Activated naive CD4-positive, alpha-beta T cell treated with anti-CD3 and anti-CD28 coated beads, Interleukin-2, amount 10 ng/mL, durations not matched to agents 7 days and 5 days (primary cell): ENCODE measurements at places on chromosomes 6 and 20.

GRCh38 chr6:91697010-91697695, 1110.3 kb upstream of the MAP3K7 start:
- no peak for DNase-seq

DNA sequence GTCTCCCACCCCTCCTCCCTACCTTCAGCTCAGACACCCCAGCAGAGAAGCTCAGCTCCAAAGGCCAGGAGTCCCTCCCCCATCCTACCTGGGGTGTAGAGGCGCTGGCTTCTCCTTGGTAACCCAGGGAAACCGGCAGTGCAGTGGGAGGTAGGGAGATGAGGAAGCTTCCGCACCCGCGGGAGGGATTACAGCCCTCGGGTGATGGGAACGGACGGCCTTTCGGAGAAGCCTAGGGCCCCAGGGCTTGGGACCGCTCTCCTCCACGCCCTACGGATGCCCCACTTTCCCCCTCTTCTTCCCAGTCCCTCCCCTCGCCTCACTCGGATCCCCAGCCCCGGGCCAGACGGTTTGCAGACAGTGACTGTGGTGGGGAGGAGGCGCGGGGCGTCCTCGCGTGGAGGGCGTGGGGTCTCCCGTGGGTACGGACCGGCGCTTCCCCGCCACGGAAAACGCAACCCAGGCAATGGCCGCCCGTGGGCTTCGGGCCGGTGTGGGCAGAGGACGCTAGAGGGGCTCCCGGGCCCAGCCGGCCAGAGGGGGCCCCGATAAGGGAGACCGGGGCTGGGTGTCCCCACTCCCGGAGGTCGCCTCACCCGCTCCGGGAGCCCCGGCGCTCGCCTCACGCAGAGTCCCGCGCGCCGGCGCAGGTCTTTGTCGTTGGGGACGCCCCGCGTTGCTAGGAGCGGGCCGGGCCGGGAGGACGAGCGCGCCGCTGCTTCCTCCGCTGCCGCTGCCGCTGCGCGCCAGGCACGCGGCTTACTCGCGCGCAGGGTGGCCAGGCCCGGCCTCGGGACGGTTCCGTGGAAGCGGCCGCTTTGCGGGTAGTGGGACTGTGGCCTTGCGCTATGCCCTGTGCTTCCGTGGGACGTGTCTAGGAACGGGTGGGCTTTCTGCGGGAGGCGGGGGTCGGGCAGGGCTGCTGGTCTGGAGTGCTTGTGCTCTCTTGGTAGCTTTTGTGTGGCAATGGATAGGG, 15.8 kb downstream of the AARS2 start:
- peak; percentile 68 for DNase-seq

DNA sequence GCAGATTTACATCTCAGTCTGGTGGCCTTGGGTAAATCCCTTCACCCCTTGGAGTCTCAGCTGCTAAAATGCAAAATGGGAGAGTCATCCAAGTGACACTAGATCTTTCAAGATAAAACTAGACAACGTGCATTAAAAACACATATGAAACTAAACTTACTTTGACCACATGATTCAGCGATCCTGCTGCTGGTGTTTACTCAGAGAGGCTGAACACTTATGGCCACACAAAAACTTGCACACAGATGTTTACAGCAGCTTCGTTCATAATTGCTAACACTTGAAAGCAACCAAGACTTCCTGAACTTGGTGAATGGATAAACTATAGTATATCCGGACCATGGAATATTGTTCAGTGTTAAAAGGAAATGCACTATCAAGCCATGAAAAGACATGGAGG, 55.3 kb upstream of the GPR6 start:
- DNase-seq: no peak

DNA sequence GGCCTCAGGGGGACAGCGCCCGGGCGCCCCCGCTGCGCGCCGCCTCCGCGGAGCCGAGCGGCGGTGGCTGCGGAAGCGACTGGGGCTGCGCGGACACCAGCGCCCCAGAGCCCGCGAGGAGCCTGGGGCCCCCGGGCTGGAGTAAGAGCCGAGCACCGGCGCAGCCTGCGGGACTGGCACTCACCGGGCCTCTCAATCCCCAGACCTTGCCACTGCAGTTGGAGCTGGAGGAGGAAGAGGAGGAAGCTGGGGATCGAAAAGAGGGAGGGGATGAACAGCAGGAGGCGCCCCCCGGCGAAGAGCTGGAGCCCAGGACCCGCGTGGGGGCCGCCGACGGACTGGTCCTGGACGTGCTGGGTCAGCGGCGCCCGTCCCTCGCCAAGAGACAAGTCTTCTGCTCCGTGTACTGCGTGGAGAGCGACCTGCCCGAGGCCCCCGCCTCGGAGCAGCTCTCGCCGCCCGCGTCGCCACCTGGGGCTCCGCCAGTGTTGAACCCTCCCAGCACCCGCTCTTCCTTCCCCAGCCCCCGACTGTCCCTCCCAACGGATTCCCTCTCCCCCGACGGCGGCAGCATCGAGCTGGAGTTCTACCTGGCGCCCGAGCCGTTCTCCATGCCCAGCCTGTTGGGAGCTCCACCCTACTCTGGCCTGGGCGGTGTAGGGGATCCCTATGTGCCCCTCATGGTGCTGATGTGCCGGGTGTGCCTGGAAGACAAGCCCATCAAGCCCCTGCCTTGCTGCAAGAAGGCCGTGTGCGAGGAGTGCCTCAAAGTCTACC, 590 bp downstream of the RNF217 start:
- DNase-seq: peak; percentile 26

DNA sequence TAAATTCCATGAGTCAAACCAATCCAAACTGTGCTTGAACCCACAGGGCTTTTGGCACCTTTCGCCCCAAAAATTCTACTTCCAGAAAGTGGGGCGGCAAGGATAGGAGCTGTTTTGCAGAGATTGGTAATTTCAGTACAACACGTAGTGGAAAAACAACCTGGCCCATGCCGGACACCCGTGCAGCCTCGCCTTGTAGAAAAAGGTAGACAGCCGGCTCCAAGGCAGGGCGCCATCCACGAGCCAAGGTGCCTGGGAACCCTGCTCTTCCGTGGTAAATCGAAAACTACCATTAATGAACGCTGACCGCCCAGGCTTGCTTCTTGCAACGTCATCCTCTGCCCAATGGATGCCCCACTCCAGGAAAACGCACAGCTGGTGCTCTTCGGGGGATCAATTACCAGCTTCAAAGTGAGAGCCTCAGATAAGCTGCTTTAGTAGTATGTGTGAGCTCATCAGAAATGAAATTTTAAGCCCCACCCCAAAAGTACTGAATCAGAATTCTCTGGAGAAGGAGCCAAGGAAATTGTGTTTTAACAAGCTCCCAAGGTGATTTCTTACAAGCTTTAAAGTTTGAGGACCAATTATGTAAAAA, 1.8 kb downstream of the OOEP start:
- DNase-seq: no peak

DNA sequence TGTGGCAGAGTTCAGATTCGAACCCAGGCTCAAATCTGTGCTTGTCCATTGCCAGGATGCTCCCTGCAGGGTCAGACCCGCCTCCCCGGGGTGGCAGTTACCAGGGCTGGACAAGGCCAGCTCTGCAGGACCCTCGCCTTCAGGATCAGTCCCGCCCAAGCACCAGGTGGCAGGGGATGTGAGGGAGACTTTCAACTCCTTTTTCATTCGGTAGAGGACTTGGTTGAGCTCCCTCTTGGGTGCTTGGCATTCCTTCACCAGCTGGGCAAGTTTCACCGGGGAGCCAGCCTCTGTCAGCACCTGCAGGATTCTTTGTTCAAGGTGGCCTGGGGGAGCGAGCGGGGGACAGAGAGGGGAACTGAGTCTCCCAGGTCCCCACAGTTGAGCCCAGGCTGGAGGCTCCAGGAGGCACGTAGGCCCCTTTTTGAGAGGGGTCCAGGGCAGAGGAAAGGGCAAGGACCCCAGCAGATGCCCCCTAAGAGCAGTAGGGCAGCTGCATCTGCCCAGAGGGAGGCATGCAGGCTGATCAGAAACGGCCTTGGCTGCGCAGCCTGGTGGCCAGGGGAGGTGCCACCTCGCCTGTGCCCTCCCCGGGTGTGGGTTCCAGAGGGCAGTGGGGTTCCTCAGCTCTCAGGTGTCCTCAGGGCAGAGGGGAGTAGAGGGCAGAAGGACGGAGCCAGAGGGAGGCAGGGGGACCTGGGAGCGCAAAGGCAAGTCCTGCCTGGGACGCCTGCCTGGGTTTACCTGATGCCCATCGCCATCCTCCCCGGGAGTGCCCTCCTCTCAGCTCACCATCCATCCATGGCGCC, 3.9 kb downstream of the ZBP1 start:
- DNase-seq: no peak

DNA sequence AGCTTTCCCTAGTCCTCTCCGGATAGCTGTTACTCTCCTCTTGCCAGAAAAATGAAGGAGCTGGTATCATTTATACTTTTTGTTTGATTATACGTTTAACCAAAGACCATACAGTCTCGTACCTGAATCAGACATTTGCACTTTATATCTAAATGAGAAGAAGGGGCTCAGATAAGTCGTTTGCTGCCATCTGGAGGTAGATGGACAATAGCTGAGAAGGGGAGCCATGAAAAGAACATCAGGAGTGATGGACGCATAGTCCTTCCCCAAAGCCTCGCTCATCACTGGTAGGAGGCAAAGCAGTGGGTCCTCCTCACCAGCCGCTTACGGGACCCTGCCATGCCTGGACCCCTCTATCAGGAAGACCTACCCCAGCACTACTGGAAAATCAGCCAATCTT, 45.4 kb downstream of the RPF2 start:
- no peak for DNase-seq

GRCh38 chr6:80769106-80769505, 662.6 kb downstream of the BCKDHB start:
- no peak for DNase-seq

DNA sequence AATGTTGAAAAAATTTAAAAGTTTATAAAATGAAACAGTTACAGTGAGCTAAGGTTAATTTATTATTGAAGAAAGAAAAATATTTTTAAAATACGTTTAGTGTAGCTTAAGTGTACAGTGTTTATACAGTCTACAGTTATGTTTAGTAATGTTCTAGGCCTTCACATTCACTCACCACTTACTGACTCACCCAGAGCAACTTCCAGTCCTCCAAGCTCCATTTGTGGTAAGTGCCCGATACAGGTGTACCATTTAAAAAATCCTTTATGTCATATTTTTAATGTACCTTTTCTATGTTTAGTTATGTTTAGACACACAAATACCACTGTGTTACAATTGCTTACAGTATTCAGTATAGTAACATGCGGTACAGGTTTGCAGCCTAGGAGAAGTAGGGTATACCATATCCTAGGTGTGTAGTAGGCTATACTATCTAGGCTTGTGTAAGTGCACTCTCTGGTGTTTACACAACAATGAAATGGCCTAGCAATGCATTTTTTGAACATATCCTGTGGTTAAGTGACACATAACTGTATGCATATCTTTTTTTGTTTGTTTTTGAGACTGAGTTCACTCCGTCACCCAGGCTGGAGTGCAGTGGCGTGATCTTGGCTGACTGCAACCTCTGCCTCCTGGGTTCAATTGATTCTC, 26.3 kb downstream of the FLRT3 start:
- DNase-seq: no peak

GRCh38 chr6:30066082-30066481, 916 bp upstream of the PPP1R11 start:
- no peak for DNase-seq

DNA sequence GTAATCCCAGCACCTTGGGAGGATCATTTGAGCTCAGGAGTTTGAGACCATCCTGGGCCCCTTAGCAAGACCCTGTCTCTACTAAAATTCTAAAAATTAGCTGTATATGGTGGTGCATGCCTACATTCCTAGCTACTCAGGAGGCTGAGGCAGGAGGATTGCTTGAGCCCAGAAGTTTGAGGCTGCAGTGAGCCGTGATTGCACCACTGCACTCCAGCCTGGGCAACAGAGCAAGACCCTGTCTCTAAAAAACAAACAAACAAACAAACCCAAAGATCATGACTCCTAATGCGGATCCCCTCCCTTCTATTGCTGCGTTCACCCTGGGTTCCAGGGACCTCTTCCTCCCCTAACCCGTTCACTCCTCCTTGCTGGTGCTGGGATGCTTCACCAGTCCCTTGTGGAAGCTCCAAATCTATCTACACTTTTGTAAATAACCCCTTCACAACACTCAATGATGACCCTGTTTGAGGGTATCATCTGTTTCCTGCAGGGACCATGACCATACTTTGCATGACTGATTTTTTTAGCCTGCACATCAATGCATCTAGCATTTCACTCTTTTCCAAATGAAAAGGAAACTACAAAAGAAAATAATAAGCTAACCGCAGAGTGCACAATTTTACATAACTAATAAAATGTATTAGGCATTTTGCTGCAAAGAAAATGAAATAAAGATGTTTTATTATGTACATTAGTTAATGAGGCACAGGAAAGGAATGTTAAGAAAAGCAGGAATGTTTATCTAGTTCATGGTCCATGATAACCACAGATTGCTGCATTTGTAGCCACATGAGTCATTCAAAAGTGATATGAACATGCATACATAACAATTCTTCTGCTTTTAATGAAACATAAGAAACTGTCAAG, 30.5 kb upstream of the IPCEF1 start:
- no peak for DNase-seq

DNA sequence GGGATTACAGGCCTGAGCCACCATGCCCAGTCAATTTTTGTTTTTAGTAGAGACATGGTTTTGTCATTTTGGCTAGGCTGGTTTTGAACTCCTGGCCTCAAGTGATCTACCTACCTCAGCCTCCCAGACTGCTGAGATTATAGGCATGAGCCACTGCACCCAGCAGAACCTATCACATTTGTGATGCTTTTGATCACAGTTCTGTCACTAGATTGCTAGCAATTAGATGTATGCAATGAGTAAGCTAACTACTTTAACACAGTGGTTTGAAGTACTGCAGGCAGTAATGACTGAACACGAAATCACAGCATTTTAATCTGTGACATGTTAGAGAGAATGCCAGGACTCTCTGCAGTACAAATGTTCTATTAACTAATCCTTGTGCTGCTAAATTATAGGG, 19.6 kb upstream of the SAMHD1 start:
- no peak for DNase-seq

DNA sequence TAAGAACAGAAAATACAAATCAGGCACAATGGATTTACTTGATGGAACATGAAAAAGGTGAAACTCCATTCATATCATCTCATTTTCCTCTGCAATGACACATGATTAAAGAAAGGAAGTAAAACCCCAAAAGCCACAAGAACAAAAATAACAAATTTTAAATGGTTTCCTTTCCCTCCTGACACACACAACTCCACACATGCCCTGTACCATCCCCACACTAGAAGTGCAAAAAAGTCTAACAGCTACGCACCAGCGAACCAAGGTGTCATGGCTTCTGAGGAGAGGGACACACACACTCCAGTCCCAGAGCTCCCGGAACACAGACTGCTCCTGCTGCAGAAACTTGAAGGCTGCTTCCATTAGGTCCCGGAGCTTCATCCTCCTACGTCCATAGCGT, 25.3 kb downstream of the MDN1 start:
- peak; percentile 54 for DNase-seq

DNA sequence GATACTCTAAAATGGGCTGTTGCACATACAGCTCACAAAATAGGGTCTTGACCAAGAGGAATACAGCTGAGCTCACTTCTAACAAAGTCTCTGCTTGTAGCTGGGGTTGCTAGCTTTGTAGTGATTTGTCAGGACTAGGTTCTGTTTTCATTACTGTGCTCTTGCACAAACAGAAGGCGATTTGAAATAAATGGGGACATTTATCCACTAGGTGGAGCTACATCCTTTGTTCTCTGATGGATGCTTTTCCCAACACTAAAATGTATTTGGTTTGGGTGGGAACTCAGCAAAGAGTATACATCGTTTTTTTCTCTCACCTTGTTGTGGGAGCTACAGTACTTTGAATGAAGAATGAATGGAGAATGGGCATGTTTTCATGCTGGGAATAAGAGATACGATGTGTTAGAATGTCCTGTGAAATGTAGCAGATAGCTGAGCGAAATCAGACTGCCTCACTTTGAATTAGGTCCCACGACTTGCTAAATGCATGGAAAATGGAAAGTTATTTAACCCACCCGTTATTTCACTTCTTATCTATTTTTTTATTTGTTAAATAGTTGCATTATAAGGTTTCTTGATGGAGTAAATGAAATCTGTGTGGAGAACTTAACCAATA, 494.7 kb upstream of the MAP3K7 start:
- DNase-seq: no peak
